ENCODE measurements at places on chromosomes 12 and 14.

GRCh38 chr14:32865827-32866376 lies 72.8 kb upstream of the NPAS3 start:
- no peak for DNase-seq

GRCh38 chr14:96830946-96831345 lies 33.8 kb downstream of the VRK1 start:
- no peak for DNase-seq

GRCh38 chr14:104749111-104749649 lies 3.8 kb upstream of the SIVA1 start:
- DNase-seq, result no peak

- no peak for DNase-seq
Measured at GRCh38 chr12:50024805-50025186, 498 bp downstream of the RACGAP1 start.

DNA sequence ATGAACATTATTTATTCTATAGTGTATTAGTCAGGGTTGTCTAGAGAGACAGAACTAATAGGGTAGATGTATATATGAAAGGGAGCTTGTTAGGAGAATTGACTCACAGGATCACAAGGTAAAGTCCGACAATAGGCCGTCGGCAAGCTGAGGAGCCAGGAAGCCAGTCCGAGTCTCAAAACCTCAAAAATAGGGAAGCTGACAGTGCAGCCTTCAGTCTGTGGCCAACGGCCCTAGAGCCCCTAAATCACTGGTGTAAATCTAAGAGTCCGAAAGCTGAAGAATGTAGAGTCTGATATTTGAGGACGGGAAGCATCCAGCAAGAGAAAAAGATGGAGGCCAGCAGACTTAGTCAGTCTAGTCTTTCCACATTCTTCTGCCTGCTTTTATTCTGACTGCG lies 912.2 kb downstream of the FLRT2 start:
- no peak for DNase-seq

DNA sequence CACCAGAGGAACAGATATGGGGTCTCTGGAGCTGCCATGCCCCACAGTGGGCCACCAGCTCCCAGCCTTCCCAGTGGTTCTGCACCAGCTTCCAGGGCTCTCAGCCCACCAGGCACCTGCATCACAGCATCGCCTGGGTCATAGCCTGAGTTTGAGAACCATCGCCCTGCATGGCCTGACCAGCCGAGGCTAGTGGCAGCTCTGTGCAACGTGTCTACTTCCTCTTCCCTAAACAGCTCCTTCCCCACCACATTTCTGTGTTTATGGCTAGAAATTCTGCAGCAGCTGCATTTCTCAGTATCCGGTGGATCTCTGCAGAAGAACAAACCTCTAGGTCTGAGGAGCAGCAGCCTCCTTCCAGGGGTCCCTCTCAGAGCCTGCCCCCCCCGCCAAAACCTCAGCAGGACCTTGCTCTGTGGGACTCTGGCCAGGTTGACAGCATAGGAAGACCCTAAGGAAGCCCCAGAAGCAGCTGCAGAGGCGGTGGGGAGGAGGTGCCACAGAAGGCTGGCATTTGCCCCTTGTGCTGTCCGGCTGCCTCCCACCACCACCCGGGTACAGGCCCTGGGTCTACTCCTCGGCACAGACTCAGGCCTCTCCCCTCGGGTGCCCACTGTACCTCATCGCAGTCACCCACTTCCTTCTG lies 47.7 kb downstream of the PSMA6 start:
- no peak for DNase-seq

GRCh38 chr14:65961004-65961403 lies 525.2 kb upstream of the CCDC196 start:
- DNase-seq, result peak; percentile 24

GRCh38 chr12:11134305-11134704 lies at the start of gene TAS2R30:
Gene TAS2R30, minus strand, starts transcription at chr12:11134644. Its CDS starts 400 bp downstream, at chr12:11134244.
- no peak for DNase-seq

DNA sequence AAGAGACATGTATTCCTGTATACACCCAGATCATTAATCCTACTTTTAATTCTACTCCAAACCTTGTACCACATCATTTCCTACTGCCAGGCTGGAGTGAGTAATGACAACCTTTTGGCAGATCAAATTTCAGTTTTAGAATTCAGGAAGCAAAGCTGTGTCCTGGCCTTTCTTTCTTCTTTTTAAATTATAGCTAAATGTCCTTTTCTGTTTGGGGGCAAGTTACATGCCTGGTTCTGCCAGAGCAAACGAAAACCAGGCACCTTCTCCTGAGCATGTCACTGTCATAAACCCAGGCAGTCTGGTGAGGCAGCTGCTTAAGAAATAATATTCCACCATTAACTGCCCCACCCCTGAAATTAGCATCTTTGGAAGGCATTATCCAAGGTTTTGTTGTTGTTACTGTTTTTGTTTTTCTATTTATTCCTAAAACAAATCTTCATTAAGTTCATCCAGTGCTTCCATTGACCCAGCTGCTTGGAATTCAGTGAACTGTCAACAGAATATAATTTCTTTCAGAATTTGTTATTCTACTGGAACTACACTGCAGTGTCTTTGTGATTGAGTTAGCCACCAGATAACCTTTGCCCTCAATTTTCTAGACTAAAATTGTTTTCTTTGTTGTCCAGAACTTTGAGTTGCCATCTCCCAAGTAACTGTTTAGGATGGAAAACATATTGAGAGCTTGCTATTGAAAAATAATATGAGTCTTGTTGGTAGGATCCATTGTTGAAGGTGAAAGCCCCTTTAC lies 33.2 kb downstream of the SAMD4A start:
- no peak for DNase-seq

GRCh38 chr14:22464422-22465142 lies 124.4 kb downstream of the DAD1 start:
- no peak for DNase-seq

DNA sequence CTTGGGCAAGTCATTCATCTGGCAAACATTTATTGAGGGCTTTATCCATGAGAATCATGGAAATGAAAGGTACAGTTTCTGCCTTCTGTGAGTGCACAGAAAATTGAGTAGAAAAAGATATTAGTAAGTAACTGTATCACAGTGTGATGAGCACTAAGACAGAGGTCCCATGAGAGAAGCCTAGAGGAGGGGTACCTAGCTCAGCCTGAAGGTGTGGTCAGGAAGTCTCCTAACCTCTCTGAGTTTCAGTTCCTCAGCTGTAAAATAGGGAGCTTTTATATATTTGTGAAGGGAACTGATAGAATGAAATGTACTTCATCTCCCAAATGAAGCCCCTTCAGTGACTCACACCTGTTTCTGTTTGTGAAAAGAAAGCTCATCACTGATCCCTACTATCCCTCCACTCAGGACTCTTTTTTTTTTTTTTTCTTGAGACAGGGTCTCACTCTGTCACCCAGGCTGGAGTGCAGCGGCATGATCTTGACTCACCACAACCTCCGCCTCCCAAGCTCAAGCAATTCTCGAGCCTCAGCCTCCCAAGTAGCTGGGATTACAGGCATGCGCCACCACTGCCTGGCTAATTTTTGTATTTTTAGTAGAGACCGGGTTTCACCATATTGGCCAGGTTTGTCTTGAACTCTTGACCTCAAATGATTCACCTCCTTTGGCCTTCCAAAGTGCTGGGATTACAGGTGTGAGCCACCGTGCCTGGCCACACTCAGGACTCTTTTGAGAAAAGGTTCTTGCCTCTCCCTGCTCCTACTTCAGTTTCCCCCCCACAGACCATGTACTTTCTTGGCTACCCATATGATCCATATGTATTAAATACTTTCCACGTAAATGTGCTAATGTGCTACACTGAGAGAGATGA lies 93.7 kb upstream of the FUT8 start:
- DNase-seq, result no peak

GRCh38 chr12:108099073-108099472 lies 30.0 kb upstream of the WSCD2 start:
- no peak for DNase-seq

DNA sequence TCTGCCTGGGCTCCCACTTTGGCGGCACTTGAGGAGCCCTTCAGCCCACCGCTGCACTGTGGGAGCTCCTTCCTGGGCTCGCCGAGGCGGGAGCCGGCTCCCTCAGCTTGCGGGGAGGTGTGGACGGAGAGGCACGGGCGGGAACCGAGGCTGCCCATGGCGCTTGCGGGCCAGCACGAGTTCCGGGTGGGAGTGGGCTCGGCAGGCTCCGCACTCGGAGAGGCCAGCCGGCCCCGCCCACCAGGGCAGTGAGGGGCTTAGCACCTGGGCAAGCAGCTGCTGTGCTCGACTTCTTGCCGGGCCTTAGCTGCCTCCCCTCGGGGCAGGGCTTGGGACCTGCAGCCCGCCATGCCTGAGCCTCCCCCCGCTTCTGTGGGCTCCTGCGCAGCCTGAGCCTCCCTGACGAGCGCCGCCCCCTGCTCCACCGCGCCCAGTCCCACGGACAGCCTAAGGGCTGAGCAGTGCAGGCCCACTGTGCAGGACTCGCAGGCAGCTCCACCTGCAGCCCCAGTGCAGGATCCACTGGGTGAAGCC lies 44.6 kb downstream of the R3HDM2 start:
- DNase-seq, result no peak

GRCh38 chr14:104722938-104723650 lies 935 bp upstream of the ADSS1 start:
- DNase-seq, result no peak

DNA sequence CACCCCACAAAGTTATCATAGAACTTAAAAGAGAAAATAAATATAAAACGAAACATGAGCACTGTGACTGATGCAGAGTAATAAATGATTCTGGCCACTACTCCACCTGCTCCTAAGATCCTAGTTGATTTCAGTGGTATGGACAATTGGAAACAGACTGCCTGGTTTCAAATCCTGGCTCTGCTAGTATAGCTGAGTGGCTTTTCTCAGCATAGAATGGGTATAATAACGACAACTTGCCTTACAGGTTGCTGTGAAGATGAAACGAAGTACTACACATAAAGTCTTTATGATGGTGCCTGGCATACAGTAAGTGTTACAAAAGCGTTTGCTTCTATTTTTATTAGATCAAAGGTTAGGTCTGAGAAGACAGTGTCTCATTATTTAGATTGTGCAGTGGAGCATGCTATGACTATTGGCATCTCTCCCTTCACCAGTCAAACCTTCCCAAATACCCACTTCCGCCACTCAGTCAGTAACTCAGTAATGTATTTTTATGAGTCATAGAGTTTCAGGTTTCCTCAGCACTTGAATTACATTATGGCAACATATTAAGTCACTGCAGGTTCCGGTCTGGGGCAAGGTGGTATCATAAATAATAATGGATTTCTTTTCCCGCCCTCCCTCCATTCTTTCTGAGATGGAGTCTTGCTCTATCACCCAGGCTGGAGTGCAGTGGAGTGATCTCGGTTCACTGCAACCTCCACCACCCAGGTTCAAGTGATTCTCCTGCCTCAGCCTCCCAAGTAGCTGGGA lies 29.7 kb upstream of the NR2C1 start:
- no peak for DNase-seq

DNA sequence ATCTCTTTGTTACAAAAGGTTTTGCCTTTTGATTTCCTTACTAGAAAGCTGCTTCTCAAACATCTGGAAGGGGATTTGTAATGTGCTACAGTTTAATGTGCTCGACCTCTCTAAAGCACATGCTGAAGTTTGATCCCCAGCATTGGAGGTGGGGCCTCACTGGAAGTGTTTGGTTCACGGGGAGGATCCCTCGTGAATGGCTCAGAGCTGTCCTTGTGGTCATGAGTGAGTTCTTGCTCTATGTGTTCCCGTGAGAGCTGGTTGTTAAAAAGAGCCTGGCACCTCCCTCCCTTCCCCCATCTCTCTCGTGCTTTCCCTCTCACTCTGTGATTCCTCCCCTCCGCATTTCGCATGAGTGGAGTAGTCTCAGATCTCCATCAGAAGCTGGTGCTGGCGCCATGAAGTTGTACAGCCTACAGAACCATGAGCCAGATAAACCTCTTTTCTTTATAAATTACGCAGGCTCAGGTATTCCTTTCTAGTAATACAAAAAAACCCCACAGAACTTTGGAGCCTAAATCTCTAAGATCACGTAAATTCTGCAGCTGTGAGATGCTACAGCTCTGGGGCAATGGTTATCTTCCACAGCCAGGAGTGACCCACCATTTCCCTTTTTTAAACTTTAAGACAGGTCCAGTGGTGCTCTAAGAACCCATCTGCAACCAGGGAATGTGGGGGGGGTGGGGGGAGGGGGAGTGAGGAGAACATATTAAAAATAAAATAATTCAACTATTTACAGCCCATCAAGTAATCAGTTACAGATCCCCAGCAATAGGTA lies 214.4 kb downstream of the FOXN3 start:
- no peak for DNase-seq

- DNase-seq, result no peak
Measured at GRCh38 chr14:53927171-53927570, 29.5 kb downstream of the BMP4 start.

- no peak for DNase-seq
Measured at GRCh38 chr12:24705216-24705615, 243.7 kb downstream of the BCAT1 start.

- DNase-seq, result no peak
Measured at GRCh38 chr12:26119391-26119989, 5.3 kb downstream of the BHLHE41 start.

DNA sequence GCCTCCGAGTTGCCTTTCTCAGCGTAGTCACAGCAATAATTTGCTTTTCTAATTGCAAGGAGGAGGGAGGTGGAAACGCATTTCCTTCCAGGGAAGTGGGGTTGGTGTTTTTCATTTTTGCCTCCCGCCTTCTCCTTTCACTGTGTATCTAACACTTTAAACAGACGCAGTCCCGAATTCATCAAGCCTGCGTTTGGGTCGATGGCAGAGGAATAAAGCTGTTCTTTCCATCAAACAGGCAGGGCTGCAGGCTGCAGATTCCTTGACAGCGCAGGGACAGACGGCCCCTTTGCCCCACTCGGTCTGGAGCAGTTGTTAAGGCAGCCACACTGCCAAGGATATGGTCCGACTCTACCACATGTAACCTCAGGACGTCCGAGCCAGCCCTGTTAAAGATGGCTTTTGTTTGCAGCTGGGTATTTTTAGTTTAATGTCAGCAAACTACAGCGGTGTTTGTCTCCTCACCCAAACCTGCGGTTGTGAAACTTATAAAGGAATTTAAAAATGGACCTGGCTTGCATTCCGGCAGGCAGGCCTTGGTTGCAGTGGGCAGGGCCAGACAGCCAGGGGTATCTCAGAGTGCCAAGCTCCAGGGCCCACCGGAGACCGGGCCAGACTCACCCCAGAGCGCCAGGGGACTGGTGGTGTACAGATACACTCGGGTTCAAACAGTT lies 2.1 kb downstream of the CHST11 start:
- no peak for DNase-seq

DNA sequence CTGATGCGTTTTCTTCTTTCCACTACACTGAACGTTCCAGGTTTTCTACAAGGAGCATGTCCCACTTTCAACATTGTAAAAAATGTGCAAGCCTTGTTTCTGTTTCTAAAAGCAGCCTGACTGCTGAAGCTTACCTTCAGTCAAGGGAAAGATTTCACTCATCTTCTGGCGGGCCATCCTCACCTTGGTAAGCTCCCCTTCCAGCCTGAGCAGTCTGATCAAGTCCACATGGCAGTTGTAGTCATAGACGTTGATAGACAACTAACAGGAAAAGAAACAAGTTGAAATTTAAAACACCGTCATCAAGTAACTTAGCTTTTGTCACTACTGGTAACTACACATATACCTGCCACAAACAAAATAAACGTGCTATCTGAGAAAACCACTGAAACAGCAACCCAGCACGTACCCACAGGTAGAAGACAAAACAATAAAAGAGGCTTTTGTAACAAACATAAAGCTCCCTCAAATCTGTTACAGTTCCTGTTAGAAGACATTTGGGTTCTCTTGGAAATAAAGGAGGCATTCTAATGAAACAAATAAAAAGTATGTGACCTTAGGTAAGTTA lies 11.9 kb downstream of the SART3 start:
- DNase-seq, result no peak

- no peak for DNase-seq
Measured at GRCh38 chr12:46298261-46298660, 29.4 kb upstream of the SLC38A1 start.

GRCh38 chr12:71194657-71195056 lies 36.9 kb upstream of the TSPAN8 start:
- no peak for DNase-seq

All from effector CD8-positive, alpha-beta T cell (primary cell).